ENCODE measurements at places on chromosomes 13 and 19.

DNA sequence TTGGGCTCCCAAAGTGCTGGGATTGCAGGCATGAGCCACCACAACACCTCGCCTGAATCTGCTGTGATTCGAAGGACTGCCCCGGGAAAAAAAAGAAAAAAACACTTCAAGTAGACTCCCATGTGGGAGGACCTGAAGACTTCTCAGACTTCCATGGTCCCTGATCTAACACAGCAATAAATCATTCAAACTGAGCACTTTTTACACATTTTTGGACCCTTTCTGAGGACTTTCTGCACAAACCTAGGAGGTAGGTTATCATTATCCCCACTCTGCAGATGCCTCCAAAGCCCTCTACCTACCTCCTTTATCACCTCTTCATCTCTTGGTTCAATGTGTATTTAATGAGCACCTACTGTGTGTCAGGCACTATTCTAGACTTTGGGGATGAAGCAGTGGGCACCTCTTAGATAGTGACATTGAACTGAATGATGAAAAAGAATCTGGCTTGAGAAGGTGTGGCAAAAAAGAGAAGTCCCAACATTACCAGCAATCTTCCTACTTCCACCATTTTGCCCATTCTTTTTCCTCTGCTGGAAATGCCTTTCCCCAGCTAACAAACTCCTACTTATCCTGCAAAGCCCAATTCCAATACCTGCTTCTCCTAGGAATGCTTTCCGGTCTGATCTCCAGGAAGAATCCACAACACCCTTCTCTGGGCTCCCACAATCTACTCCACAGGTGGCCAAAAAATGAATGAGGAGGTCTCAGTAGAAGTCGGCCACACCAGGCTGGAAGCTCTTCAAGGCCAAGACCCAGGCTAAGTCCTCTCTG is 1.6 kb upstream of the CLPP start:
- DNase-seq, result no peak

DNA sequence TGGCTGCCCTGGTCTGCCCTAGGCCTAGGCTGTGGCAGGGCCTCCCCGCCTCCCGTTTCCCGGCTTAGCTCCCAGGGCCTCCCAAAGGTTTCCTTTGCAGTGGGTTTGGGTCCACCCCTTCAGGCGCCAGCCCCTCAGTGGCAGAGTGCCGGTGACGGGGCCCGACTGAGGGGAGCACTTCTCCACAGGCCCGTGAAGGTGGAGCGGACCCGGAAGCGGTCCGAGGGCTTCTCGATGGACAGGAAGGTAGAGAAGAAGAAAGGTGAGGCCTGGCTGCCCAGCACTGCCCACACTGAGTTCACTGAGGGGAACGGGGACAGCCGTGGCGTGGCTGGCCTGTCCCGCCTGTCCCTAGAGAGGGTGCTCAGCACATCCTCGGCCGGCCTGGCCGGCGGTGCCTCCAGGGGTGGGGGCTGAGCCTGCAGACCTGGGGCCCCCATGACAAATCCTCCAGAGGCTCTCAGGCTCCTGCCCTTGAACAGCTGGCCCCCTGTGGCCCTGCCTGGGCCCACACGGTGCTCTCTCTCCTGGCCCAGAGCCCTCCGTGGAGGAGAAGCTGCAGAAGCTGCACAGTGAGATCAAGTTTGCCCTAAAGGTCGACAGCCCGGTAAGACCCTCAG is 20.4 kb downstream of the PLIN4 start:
- no peak for DNase-seq

DNA sequence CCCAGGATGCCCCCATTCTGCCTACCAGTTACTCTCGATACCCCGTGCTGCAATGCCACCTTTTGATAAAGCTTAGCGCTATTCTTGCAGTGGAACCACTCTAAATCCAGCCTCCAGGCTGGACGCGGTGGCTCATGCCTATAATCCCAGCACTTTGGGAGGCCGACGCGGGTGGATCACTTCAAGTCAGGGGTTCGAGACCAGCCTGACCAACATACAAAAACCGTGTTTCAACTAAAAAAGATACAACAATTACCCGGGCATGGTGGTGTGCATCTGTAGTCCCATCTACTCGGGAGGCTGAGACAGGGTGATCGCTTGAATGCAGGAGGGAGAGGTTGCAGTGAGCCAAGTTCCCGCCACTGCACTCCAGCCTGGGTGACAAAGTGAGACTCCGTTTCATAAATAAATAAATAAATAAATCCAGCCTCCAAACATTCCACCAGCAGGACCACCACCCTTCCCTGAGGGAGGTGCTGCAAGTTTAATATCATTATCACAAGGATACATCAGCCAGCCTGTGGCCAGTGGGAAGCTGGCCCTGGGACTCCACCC is 27.7 kb downstream of the CYP2B6 start:
- DNase-seq, result no peak

DNA sequence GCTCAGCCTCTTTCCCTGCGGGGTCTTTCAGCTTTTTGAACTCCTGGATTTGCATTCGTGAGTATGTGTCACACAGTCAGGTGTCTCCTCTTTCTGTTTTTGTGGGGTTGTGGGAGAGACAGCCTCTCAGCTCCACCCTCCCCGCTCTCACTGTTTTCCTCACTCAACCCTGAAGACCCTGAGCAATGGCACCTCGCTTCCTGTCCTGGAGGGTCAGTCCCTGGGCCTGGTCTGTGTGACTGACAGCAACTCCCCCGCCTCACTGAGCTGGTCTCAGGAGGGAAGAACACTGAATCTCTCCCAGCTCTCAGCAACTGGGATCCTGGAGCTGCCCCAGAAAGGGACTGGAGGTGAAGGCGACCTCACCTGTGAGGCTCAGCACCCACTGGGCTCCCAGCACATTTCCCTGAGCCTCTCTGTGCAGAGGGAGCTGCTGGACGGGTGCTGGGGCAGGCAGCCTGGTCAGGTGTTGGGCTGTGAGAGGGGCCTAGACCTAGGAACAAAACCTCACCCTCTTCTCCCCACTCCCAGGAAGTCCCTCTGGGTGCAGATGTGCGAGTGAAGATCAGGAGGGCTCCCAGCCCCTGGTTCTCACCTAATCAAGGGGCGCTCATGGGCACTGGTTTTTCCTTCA is 4.2 kb upstream of the SIGLEC7 start:
- no peak for DNase-seq

DNA sequence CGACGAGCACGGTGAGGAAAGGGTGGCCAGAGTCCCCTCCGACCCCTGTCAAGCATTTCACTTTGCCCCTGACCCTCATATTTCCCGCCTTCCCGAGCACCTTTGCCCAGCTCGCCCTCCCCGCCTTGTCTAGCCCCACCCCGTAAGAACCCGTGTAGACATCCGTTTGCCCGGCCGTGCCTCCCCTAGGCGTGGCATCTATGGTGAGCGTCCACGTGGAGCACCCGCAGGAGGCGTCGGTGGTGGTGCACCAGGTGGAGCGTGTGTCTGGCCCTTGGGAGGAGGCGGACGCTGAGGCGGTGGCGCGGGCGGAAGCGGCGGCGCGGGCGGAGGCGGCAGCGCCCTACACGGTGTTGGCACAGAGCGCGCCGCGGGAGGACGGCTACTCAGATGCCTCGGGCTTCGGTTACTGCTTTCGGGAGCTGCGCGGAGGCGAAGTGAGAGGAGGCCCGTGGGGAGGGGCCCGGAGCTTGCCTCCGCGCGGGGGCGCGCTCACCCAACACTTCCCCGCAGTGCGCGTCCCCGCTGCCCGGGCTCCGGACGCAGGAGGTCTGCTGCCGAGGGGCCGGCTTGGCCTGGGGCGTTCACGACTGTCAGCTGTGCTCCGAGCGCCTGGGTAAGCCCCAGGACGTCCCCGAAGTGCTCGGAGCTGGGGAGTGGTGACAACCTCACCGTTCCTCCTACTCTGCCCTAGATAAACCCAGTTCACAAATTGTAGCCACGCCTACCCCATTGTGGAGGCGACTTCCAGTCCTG is 4.2 kb downstream of the LTBP4 start:
- peak; percentile 92 for DNase-seq

- DNase-seq, result peak; percentile 73
These were observed 1.7 kb downstream of the DMWD start for GRCh38 chr19:45790942-45791341.

DNA sequence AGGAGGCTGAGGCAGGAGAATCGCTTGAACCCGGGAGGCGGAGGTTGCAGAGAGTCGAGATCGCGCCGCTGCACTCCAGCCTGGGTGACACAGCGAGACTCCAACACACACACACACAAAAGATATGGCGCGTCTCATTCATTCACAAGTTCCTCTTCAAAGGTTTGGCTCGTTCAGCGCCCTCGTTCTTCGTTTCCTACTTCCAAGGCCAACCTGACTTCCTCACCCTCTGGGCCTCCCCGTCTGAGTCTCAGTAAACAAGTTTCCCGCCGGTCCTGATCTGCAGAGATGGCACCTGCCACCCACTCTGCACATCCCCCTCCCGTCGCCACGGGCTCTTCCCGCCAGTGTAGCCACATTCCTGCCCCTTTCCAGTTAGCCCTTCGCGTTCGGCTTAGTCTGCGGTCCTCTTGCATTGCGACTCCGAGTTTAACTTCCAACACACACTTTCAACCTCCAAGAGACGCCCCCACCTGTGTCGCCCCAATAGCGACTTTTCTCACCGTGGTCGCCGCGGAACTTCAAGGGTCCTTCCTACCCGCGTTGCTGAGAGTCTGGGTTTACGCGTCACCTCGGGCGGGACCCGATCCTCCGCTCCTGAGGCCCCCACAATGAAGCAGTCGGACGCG is 1.3 kb upstream of the BSG start:
- peak; percentile 62 for DNase-seq

- no peak for DNase-seq
These were observed 39.5 kb downstream of the ARHGAP35 start for GRCh38 chr19:46900341-46900740.
